ENCODE measurements at places on chromosomes 2 and 18. TPM values are rescaled to one million over a fixed set of nuclear protein-coding genes. Genes with fewer than 3 reads are reported as not detected.

The ZNG1B gene
- 55.3 TPM for total RNA-seq

The SOX11 gene
- under 0.01 TPM for total RNA-seq

The ZSCAN30 gene
- 13.2 TPM for total RNA-seq

The SPR gene
- total RNA-seq = 74.0 TPM

The ALPG gene
- total RNA-seq = not detected

The TTN gene
- 1.3 TPM for total RNA-seq

The IL1R2 gene
- total RNA-seq = 0.46 TPM

The MROH2A gene
- total RNA-seq = not detected

The TUBA4B gene
- total RNA-seq = not detected
